ENCODE measurements at places on chromosomes 3 and 15.

GRCh38 chr3:78112291-78113010, 1072.6 kb downstream of the ROBO2 start:
- DNase-seq = no peak

GRCh38 chr3:16504242-16504641, 9.3 kb downstream of the RFTN1 start:
- no peak for DNase-seq

DNA sequence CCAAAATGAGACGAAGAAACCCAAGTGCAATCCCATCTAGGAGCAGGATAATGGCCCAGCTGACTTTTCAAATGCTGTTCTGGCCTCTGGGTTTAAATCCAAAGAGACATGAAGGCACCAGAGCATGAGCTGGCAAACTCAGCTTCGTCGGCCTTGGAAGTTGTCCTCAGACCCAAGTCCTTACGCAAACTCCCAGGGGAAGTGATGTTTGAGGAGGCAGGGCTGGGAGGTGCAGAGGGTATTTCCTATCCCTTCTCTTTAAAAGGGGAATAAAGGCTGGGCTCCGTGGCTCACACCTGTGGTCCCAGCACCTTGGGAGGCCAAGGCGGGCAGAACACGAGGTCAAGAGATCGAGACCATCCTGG, 68.9 kb upstream of the HERC1 start:
- no peak for DNase-seq

DNA sequence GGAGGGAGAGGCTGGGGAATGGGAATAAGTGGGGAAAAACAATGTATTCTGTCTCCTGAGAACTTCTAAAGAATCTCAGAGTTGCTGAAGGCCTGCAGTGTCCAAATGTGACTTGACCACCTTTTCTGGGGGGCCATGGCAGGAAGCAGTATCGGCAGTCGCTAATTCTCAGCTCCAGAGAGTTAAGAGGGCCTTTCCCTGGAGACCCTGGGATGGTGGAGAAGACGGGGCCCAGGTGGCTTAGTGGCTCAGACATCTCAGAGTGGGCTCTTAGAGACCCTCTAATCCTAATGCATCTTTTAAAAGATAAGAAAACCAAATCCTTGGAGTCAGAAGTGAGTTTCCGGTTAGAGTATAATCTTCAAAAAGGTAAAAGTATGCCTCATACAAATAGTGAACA, 15.1 kb downstream of the RTP4 start:
- no peak for DNase-seq

DNA sequence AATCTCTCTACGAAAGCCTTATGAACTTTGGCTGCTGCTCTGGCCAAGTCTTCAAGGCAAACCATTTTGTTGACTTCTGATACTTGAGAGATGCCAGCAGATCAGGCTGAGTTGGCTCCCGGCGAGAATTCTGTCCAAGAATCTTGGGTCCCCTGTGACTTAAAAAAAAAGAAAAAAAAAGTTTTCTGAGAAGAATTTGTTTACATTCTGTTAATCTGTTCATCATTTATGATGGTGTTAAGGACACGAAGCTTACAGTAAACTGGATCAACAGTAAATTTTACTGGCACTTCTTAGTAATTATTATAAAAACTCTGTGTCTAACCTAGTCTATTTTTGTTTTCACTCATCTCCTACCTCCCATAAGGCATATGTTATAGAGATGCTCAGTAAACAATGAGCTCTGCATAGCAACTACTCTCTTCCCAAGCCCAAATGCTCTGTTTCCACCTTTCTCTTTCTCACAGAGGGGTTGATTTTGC, 320.9 kb upstream of the RASGRP1 start:
- DNase-seq = no peak

DNA sequence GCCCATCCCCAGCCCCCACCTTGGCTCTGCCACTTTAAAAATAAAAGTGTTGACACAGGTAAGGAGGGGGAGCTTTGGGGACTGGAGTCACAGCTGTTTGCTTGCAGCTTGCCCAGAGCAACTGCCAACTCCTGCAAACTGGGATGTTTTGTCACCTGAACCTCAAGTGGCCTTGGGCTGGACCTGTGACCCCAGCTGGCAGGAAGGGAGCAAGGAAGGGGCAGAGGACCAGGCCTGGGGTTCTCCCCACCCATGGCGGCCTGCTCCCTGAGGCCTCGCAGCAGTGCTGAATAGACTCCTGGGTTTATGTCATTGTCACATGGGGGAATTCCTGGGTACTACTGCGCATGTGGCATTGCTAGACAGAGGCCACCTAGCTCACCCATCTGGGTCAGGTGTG, 246.9 kb upstream of the TLE3 start:
- no peak for DNase-seq

DNA sequence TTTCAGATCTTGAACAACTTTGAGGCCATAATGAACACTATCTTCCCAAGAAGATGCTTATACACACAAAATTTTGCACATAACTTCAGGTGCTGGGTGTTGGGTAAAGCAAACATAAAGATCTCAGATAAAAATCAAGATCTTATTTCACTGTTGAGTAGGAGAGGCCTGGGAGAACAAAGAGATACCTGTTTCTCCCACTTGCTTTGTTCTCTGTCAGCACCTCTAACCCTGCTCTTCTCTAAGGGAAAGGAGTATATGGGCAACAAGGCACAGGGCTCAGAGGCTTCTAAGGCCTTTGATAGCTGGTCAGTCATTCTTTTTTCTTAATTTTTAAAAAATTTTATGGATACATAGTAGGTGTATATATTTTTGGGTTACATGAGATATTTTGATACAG, 3.6 kb upstream of the GK5 start:
- DNase-seq = no peak

DNA sequence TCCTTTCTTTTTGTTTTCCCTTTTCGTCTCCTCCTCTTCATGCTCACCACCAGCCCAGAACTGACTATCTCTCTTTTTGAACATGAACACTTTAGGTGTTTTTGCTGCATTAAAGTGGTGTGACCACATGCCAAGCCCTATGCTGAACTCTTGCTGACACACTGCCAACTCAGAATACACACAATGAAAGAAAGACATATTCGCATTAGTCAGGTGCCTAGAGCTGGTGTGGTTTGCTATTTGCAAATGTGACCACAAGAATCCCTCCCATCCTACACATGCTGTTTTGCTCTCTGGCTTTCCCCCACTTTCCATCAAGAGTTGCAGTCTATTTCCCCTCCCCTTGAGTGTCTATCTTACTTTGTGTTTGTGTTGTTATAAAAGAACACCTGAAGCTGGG, 967.8 kb upstream of the CFAP20DC start:
- no peak for DNase-seq

DNA sequence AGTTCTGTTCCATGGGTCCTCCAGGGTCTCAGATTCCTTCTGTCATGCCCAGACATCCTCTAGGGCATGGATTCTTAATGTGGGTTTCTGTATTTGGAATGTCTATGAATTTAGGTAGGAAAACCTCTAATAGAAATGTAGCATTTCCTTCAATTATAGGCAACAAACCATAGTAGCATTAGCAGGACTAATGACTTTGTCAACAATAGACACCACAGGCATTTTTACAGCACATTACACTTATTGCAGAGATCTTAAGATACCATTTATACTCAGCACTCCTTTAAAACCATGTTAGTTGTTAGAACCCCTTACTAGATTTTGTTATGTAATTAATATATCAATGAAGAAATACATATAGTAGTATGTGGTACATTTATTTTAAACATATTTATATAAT, 77.8 kb upstream of the TBC1D5 start:
- no peak for DNase-seq

- no peak for DNase-seq
Measured at GRCh38 chr3:45647148-45647619, 42.0 kb upstream of the SACM1L start.

DNA sequence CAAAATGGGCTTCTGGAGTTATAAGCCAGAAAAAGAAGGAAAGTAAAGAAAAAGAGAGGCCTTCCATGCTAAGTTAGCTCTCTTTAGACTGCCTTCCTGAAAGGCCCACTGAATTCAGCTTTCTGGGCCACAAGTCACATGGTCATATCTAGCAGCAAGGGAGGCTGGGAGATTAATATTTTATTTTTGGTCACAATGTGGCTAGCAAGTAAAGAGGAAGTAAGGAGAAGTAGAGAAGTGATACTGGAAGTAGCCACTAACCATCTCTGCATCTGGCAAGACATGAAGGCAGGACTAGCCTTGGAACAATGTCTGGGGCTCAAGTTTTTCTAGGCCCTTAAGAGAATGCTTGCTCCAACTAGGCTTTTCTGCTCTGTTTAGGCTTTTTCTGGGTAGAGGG, 81.8 kb upstream of the UBE2E1 start:
- no peak for DNase-seq

- no peak for DNase-seq
Measured at GRCh38 chr15:43104426-43104825, 1.4 kb downstream of the UBR1 start.

- DNase-seq = no peak
Measured at GRCh38 chr3:141227752-141228151, 3.9 kb upstream of the PXYLP1 start.

- DNase-seq = no peak
Measured at GRCh38 chr15:101439920-101440319, 49.6 kb downstream of the PCSK6 start.

DNA sequence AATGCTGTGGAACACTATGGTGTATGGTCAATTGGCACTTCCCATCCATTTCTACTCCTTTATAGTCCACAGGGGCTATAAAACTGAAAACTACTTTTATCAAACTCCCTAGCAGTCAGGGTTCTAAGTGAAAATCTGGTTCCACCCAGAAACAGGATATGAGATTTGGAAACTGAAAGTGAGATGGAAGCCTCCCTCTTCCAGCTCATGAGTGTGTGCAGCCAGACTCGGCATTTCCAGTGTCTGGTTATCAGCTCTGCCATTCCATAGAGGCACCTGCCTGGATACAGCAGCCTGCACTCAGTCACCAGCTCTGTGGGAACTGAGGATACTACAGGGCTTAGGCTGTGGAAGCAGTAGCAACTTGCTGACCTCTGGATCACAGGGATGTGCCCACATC, 14.7 kb upstream of the PLA2G4F start:
- no peak for DNase-seq

GRCh38 chr15:37034835-37035748, 65.3 kb downstream of the MEIS2 start:
- no peak for DNase-seq

DNA sequence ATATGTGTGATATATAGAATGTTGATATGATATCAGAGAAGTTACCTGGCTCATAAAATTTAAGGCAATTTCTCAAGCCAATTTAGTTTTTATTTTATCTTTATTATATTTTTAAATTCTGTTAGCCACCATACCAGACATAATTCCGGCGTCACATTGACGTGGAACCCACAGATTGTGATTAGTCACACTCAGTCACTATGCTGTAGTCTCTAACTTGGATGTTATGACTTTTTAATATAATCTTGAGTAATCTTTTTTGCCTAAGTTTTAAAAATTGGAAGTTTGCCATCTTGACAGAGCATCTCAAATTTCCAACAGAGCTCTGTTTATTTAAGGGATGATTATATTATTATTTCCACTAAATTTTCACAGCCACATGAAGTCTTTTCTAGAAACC, 9.7 kb upstream of the DCLK3 start:
- DNase-seq = no peak

- DNase-seq = peak; percentile 46
Measured at GRCh38 chr15:75195122-75195765, 6.4 kb upstream of the C15orf39 start.

GRCh38 chr3:42267878-42268277, 1.9 kb upstream of the CCK start:
- no peak for DNase-seq

GRCh38 chr3:55637906-55638638, 151.0 kb upstream of the WNT5A start:
- DNase-seq = no peak

DNA sequence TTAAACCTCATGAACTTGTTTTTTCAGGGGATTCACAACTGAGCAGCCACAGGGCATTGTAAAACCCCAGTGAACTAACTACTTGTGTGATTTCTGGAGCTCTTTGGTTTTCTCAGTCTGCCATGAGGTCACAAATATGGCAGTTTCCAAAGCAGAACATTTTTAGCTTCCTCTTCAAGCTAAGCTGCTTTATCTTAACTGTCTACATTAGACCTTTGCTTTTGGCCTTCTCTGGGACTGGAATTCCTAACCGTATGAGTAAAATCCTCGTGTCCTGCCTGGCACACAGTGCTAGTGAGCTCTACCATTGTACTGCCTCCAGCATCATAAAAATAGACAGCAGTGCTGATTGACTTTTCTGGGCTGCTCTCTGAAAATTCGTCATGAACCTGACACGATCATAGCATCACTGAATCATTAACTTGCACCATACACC, 22.1 kb downstream of the CDIN1 start:
- no peak for DNase-seq

- DNase-seq = peak; percentile 75
Measured at GRCh38 chr3:134373271-134374104, 759 bp downstream of the AMOTL2 start.

GRCh38 chr3:170038434-170039110, 777 bp downstream of the GPR160 start:
- no peak for DNase-seq

GRCh38 chr3:125257536-125257935, 45.0 kb upstream of the SLC12A8 start:
- no peak for DNase-seq

DNA sequence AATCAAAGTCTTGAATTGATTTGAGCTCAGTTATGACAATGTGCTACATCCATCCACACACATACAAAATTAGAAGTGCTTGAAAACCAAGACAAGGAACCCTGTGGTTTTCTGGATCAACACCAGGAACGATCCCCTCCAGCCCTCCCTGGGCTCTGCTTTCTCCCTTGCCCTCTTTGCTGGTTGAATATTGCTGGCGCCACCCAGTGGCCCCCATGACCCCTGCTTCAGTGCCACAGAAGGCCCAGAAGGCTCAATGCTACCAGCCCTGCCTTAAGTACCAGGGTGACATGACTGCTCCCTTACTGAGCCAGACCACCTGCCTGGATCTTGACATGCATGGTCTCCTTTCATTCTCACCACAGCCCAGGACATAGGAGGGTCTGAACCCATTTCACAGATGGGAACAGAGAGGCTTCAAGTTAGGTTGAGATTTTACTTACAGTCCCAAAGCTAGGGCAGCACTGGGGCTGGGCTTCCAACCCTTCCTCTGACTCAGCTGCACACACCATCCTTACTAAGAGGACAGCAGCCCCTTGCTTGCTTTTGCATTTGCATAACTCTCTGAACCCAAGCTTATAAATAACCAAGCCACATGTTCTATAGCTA, 15.0 kb downstream of the IL12A start:
- peak; percentile 20 for DNase-seq

Data from neural crest cell (in vitro differentiated cells).